NCI-H524 (cell line): ENCODE measurements at places on chromosomes 16 and 17.

GRCh38 chr16:20874088-20874581, 26.0 kb downstream of the DCUN1D3 start:
- DNase-seq: no peak

DNA sequence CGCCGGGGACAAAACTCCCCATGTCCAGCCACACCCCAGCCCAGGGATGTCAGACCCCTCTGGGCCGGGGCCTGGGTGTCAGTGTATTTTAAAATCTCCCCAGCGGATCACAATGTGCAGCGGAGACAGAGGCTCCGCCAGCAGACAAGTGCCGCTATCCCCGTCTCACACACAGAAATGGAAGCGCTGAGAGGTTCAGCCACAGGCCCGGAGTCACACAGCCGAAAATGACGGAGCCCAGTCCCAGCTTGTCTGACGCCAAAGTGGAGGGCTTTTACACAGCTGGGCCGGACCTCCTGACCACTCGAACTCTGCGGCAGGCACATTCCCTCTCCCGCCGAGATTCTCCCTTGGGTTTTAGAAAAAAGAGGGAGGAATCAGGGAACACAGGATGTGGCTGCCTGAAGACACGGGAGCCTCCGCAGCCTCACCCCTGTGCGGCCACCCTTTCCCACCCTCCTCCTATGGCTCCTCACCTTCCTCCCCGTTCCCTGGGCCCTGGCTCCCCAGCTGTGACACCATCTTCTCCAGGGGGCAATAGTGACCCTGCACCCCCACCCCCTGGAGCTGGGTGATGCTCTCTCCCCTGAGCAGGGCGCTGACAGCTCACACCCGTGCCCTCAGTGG, 6.8 kb upstream of the OSGIN1 start:
- DNase-seq: no peak

DNA sequence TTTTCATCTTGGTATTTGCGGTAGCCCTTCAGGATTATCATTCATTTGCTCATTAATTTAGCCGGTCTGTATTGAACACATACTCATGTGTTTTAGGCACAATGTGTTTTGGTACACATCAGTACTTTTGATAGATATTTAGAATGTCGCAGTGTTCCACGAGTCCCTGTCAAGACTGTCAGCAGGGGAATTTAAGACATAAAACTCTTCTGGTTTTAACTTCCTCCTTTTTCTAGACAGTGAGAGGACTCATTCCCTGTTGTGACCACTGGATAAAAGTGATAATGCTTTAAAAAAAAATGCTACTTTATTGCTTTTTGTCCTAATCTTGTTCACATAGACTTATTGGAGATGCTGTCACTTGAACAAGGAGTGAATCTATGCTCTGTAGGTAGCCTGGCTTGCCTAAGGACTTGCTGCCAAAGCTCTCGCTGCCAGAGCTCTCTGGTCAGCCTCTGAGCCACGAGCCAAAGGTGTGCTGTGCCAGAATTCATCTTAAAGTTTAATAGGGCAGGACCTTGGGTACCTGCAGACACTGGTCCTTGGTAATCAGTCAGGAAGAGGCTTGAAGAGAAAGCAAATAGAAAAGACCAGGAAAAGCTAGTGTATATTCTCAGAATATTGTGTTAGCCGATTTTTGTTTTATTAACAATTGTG, 5.4 kb downstream of the DCAF7 start:
- no peak for DNase-seq

- no peak for DNase-seq
Measured at GRCh38 chr16:78072275-78072674, 27.2 kb upstream of the WWOX start.

DNA sequence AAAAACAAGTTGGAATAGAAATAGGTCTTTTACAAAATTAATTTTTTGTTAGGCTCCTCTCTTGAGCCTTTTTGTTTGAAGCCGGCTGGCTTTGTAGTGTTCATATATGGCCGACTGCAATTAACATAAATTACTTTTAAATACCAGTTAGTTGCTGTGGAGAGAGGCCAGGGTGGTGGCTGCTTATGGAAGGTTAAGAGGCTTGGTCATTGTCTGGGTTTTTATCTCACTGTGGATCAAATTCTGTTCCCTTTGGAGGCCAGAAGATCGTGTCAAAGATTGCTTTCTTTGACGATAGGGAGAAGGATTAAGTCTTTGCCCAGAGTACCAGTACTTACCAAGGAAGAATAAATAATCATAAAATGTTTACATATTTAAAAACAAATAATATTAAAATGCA, 39.9 kb downstream of the MSI2 start:
- peak; percentile 34 for DNase-seq

DNA sequence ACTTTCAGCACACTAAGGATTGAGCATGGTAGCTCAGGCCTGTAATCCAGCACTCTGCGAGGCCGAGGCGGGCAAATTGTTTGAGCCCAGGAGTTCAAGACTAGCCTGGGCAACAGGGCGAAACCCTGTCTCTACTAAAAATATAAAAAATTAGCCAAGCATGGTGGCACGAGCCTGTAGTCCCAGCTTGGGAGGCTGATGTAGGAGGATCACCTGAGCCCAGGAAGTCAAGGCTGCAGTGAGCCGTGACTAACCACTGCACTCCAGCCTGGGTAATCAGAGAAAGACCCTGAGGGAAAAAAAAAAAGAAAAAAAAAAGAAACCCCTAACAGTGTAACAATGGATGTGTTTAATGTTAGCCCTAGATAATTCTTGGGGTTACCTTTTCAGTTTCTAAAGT, 24.0 kb downstream of the PARN start:
- DNase-seq: no peak

DNA sequence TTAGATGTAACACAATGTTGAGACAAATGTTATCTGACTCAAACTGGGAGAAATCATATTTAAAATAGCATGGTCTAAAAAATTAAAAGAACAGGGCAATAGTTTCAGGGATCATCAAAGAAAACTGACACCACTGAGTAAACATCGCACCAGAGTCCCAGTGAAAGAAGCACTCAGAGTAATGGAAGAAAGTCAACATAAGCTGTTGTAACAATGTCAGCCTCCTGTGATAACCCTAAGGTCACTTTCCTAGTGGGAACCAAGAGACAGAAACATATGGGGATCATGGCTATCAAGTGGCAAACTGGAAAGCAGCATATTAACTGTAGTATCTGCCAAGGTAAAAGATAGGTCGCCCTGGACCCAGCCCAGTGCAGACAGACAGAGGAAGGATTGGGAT, 160.8 kb downstream of the CA10 start:
- no peak for DNase-seq

GRCh38 chr16:2692948-2693651, 10.8 kb downstream of the KCTD5 start:
- no peak for DNase-seq

DNA sequence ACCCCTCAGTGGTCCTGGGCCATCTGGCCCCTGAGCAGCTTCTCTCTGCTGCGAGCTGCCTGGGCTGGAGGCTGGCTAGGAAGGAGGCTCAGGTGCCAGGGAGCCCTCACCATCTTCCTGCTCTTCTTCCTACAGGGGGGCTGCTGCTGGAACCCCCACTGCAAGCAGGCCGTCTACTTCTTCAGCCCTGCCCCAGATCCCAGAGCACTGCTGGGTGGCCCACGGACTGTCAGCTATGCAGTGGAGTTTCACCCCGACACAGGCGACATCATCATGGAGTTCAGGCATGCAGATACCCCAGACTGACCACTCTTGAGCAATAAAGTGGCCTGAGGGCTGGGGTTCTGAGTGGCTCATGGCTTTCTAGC, 46.1 kb downstream of the PRMT7 start:
- DNase-seq: no peak

GRCh38 chr16:67562526-67562917, at the start of gene CTCF:
Gene CTCF, plus strand, starts transcription at chr16:67562526. Its CDS starts 48,307 bp downstream, at chr16:67610833.
- DNase-seq: no peak

DNA sequence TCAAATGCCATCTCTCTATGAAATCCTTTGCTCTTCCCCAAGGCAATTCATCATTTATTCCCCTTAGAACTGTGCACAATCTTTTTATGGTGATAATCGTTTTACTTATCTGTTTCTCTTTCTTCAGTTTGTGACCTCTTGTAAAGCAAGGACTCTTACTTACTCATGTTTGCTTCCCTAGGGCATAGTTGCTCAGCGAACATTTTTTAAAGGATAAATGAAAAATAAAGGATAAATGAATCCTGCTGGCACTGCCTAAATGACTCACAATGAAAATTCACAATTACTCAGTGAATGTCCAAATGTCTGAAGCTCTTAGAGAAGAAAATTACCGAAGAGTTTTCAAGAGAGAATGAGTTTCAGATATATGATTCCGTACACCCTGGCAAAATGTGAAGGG, 671.7 kb downstream of the CDH11 start:
- no peak for DNase-seq

- DNase-seq: peak; percentile 44
Measured at GRCh38 chr16:28062847-28063521, 530 bp downstream of the GSG1L start.
